Activated naive CD4-positive, alpha-beta T cell (primary cell): ENCODE measurements at places on chromosomes 1 and 21.

GRCh38 chr1:84574936-84575335 lies 696 bp upstream of the CTBS start:
- DNase-seq, result no peak

DNA sequence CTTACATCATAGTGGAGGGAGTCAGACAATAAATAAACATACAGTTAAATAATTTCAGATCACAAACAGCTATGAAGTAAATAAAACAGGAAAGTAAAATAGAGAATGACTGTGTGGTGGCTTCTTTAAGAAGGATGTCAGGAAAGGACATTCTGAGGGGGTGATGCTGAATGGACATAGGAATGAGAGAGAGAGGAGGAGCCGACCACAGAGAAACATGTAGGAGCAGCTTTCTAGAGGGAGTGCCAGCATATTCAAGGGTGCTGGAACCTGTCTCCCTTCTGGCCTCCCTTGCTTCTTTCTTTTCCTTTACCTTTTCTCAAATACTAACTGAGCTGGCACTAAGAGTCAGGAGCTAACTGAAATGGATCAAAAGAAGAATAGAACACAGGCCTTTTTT lies 20.5 kb upstream of the BCL10 start:
- no peak for DNase-seq

DNA sequence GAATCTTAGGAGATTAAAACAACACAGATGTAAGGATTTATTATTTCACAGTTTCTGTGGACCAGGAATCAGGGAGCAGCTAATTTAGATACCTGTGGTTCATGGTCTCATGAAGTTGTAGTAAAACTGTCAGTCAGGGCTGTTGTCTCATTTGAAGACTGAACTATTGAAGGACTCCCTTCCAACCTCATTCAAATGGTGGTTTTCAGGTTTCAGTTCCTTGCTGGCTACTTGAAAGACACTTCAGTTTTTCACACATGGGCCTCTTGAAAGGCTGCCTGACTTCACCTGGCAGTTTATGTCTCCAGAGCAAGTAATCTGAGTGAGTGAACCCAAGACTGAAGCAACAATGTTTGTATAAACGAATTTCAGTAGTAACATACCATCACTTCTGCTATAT lies 915.9 kb downstream of the PLA2G4A start:
- DNase-seq, result no peak

DNA sequence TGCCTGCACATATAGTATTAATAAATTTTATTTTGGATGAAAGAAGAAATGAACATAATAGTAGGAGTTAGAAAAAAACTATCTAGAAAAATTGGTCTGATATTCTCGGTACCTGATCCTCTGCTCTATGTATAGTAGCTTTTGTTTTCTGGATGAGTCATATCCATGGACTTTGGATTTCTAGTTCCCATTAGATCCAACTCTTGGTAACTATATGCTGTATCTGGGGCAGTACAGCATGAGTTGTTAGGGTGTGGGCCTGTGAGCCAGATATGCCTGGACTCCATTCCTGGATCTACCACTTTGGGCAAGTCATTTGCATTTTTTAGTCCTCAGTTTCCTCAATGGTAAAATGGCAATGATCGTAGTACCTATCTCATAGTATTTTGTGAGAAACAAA lies 372.2 kb upstream of the PKN2 start:
- DNase-seq, result no peak

GRCh38 chr1:62178372-62178771 lies 16.3 kb upstream of the L1TD1 start:
- DNase-seq, result no peak

DNA sequence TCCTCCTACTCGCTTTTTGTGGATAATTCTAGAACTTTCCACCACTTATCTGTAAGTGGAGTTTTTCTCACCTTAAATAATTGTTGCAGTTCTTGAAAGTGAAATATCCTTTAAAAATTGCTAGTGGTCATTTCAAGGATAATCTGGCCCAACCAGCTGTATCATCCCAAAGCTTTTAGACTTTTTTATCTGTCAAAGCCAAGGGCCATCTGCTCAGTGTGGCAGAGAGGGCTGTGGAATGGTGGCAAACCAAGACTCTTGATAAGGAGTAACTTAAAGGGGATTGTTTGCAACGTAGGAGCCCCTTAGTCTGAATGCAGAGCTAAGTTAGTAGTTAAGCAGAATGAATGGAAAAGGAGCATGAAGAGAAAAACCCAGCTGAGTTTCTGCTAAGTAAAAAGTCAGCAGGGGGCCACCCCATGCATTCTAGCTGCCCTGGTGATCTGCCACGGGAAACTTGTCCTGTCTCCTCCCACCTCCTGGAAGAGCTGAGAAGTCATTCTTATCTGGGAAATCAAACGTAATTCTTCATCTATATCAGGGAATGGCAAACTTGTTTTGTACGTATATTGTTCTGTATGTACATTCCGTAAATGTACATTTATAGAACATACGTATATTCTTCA lies 169.3 kb downstream of the PRDM2 start:
- no peak for DNase-seq

DNA sequence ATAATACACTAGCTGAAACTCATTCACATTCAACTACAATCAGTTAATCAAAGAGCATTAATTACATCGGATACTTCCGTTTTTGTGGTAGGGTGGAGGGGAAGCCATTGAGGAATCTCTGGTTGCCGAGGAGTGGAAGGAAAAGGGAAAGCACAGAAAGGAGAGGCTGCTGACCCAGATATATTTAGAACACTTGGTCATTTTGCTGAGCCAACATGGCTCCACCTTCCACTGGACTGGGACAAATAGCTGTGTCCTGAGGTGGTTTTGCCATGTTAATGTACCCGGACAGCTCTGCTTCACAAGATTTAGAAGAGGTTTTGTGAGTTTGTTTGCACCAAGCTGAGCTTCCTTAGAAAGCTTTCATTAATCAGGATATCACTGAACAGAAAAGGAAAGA lies 26.2 kb downstream of the ASTN1 start:
- DNase-seq, result no peak
